ENCODE measurements at places on chromosomes 7 and 10.
A peak's percentile ranks its signal among the peaks of the same experiment; 100 is the strongest.

DNA sequence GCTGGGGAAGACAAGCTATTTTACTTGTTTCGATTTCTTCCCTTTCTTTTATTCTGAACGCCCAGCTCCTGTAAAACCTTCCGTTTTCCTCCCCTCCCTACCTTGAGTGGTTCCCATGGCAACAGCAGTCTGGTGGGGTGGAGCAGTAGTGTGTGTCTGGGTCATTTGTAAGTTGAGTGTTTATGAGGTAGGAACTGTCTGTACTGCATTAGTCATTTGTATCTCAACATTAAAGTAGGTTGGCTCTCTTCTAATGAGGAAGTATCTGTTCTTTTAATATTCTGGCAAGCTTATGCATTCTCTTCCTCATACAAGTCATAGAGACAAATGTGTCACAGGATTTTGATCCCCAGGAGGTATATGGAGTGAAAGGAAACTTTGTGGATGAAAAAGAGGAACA is 85.3 kb upstream of the CCDC6 start:
- peak; percentile 72 for DNase-seq

DNA sequence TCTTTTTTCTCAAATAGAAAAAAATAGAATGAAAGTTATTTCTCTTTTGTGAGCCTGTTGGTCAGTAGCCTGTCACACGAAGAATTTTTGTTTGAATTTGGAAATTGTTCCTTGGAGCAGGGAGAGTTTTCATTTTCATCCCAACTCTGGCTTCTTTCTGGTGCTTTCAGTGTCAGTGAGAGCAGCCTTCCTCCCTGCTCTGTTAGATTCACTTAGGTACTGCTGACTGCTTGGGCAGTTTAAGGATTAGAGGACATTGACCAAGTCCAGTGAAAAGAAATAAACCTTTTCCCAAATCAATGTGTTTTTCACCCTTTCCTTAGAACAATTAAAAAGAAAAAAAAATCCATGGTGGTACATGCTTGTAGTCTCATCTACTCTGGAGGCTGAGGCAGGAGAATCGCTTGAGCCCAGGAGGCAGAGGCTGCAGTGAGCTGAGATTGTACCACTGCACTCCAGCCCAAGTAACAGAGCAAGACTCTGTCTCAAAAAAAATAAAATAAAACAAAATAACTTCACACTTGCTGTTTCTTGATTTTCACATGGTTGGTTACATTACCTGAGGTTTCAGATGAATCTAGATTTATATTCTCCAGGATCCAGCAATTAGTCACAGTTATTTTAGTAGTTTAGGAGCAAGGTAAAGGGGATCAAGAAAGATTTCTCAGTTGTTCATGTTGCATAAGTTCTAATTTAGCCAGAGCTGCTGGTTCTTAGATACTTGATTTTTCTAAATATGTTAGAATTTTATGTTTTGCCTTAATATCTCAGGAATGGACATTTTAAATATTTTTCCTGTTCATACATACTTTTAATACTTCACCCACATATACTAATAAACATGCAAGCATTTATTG is 63.1 kb downstream of the ZNRF2 start:
- peak; percentile 24 for DNase-seq

DNA sequence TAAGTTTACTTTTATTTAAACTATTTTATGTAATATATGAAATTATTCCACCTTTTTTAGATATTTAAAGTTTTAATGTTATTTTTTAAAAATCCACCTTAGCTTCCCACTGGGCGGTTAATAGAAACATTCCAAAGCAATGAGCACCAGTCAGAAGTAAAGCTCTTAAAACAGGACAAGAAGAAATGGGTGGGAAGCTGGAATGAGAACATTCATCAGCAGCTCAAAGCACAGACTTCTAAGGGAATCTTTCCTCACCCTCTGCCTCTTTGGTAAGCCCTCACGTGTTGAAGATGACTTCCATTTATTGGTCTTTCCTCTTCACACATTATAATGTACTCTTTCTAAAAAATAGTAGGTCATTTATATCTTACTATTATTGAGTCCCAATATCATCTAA is 3.1 kb downstream of the AGMO start:
- DNase-seq: no peak

GRCh38 chr10:63210611-63211196 is 77.6 kb downstream of the NRBF2 start:
- peak; percentile 42 for DNase-seq

DNA sequence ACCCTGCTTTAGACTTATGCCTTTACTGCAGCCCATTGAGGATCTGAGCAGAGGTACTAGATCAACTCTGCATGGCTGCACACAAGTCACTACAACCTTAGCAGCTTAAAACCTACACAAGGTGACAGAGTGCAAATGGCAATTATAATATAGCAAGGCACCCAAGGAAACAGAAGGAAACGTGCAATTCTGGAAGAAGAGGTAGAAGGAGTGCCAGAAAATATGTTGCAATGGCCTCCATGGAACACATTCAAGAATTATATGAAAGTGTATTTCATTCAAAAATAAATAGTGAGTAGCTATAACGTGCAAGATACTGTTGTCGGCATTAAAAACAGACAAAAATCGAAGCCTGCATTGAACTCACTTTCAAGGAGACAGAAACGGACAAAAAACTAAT is 2.9 kb upstream of the AKR1C8 start:
- DNase-seq: no peak

DNA sequence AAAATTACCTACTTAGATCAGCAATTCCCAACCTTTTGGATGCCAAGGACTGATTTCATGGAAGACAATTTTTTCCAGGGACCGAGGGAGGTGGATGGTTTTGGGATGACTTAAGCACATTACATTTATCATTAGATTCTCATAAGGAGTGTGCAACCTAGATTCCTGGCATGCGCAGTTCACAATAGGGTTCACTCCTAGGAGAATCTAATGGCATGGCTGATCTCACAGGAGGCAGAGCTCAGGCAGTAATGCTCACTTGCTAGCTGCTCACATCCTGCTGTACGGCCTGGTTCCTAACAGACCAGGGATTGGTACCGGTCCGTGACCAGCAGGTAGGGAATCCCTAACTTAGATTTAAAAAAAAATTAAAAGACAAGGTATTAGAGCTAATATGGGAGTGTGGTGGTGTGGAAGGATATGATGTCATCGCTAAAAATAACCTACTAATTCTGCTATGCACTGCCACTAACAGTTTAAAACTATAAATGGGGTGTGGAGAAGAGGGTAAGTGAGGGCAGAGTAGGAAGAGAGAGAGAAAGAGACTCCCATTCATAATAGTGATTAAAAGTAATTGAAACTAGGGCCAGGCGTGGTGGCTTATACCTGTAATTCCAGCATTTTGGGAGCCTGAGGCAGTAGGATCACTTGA is 282.7 kb downstream of the BAMBI start:
- no peak for DNase-seq

GRCh38 chr7:151895631-151896031 is 18.7 kb upstream of the PRKAG2 start:
- no peak for DNase-seq

DNA sequence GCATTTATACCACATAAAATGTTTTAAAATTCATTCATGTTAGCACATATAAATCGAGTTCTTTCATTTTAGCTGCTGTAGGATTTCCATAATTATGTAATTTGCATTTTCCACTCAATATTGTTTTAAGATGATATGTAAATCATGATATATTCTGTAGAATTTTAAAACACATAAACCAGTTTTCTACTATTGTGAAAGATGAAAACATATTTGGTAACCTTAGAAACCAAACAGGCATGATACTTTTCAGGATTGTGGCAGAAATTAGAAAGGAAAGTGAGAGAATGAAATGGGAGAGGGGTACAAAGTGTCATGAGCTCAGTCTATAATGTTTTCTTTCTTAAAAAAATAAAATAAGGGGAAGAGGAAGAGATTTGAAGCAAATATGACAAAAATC is 269.3 kb downstream of the PPP1R3A start:
- no peak for DNase-seq

DNA sequence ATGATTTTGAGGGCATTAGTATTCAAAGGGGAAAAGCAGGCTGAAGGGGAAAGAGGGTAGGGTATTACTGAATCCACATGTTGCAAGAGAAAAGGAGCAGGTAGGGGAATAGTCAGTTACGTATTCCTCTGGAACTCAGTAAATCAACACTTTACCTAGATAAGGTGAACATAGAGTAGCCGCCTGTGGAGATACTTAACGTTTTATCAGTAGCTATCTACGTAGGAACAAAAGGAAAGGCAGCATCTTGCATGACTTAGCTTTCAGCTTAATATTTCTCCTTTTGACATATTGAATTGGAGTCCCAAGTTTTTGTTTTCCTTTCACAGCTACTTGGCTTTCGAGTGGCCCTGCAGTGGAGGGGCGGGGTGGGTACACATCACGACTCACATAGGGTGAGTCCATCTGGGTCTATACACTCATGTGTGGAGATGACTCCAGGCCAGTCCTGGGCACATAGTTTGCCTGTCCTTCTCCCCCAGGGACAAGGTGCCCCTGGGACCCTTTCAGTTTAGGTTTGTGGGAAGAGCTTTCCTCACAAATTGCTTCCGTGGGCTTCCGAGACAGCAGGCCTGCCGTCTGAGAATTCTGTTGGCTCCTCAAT is 48.1 kb downstream of the CCNY start:
- DNase-seq: no peak

GRCh38 chr10:28763471-28764170 is 86.3 kb downstream of the BAMBI start:
- DNase-seq: no peak

DNA sequence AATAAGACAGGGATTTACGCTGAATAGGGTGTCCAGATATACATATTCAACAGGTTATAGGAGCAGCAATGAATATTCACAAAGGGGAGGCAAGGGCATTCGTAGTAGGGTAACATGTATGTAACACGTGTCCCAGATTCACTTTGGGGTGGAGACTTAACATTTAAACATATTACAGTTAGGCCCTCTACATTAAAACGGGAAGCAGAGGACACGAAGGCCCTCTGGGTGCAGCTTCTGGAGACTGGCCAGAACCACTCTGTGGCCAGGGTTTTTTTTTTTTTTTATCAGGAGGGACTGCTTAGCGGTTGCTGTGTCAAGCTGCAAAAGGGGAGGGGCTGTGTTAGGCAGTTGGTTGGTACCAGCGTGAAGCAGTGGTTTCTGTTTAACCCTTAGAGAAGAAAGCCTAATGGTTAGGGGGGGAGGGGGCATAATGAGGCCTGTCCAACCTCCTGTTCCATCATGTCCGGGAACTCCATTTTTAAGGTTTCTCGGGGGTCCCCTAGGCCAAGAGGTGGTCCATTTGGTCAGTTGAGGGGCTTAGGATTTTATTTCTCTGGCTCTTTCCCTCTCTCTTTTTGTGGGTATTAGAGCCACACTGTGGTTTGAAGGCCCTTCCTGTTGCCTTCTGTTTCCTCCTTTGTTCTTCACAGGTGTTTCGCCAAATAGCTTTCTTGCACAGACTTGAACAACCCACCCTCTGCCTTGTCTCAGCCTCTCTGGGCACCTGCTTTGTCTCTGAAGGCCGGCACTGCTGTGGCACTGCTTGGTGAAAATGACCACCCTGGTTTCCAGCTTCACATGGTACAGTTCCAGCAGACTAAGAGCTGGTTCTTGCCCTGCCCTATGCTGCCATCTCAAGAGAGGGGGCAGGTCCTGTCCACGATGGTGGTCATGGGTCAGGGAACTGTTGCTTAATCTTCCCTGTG is 26.4 kb downstream of the PRF1 start:
- peak; percentile 98 for DNase-seq

DNA sequence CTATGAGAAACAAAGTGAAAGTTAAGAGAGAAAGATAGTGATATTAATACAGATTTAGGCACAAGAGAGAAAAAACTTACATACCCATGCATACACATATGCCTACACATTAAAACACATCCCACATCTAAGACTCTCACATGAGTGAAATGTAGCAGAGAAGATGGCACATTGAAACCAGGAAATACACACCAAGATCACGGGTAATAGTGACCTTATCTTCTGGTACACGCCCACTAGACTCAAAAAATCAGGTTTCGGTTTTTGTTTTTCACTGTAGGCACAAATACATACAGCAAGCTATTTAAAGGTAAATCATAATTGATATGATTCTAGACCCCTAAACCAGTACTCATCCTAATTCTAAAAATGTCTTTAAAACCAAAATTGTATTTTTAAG is 225.2 kb upstream of the TAC1 start:
- DNase-seq: no peak

DNA sequence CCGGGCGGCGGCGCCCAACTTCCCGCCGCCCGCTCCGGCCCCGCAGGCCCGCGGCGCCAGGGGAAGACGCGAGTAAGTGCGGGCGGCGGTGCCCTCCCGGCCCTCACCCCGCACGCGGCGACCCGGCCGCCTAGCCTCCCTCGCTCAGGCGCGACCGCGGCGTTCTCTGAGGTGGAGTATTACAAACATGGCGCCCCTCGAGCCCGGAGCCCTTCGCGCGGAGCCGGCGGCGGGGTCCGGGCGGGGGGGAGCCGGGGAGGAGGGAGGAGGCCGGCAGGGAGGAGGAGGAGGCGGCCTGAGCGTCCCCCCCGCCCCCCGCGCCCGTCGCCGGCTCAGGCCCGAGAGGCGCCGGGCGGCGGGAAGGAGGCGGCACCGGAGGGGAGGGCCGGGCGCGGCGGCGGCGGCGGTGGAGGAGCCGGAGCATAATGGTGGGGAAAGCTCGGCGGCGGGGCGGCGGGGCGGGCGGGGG is at the start of gene ZMYND11:
Gene ZMYND11 (plus strand): TSS at position 324 of the 469 bp plus-strand sequence. CDS start 44,558 bp downstream, outside the sequence.
- peak; percentile 80 for DNase-seq

DNA sequence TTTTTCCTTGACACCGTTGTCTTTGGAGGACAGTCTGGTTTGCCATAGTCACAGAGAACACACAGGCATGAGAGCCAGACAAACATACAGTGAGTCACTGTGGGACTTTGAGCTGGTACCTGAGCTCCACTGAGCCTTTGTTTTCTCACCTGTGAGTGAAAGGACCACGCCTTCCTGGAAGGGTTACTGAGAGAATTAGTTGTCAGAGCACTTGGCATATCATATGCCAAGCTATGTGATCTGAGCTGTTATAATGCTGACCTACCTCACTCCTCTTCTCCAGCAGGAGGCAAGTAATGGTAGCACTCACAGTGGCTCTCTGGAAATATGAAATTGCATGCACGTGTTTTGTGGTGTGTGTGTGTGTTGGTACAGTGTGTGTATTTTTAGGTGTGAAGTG is 59.7 kb downstream of the CXCL12 start:
- no peak for DNase-seq

- no peak for DNase-seq
Measured at GRCh38 chr7:68542831-68543230, 1055.4 kb upstream of the AUTS2 start.

- DNase-seq: no peak
Measured at GRCh38 chr10:131636841-131637724, 263.7 kb upstream of the PPP2R2D start.

Data from NB4 (cell line).